ENCODE measurements at places on chromosomes 2 and 18. TPM values are rescaled to one million over a fixed set of nuclear protein-coding genes. Genes with fewer than 3 reads are reported as not detected.
A peak's percentile ranks its signal among the peaks of the same experiment; 100 is the strongest.

The CYP27C1 gene
- 5.1 TPM for polyA plus RNA-seq

- DNase-seq: peak; percentile 81
Observed at GRCh38 chr18:43777636-43778304, 500.5 kb upstream of the SYT4 start.

GRCh38 chr2:120389036-120389391 is 43.1 kb downstream of the INHBB start:
- no peak for DNase-seq

DNA sequence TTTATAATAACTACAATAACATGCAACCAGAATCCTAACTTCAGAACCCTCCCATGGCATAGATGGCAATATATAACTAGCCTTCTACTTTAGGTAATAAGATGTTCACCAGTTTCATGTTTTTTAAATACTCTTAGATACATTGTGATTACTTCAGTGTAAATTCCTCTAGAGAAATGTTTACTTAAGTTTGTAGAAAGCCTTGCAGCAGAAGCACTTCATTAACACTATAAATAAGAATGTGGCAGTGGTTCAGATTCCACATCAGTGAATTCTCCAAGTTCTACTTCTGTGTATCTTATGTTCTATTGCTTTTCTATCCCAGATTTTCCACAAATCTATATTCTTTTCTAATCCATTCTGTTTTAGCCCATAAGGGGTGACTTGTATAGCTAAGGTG is 1.2 kb upstream of the RAD51AP2 start:
- DNase-seq: no peak

GRCh38 chr2:238574490-238575271 is 148.0 kb downstream of the ASB1 start:
- no peak for DNase-seq

DNA sequence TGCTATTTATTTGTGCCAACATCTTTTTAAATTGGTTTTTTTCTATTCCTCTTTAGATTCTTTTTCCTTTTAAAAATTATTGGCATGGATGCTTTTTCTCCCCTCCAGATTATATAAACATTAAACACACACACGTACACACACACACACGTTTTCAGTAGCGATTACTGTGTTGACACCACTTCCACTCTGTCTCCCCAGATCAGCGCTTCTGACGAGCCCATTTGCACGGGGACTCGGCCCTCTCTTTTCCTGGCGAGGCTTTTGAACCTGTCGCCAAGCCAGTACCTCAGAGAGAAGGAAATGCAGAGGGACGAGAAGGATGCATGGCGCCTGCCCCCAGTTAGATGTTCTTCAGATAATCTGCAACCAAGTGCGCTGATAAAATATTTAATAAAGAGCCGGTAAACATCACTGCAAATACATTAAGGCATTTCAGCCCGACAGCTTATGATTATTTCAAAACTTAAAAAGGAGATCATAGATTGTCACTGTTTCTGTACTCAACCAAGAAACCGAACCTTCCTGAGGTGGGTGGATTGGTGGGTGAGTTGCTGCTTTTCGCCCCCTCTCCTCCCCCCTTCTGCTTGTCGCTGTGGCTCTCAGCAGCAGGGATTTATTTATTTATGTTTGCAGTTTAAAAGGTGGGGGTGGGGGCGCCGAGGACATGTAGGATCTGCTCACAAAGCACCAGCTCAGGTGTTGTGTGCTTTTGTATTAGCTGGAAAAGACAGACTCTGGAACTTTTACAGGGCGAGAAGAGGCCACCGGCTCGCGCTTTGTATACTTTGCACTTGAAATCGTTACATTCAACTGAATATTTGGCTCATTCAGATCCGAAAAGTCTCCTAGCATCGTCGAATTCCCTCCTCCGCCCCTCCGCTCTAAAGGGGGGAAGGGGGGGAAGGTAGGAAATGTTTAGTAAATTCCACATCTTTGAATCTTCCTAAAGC is 787 bp upstream of the TBR1 start:
- DNase-seq: no peak

DNA sequence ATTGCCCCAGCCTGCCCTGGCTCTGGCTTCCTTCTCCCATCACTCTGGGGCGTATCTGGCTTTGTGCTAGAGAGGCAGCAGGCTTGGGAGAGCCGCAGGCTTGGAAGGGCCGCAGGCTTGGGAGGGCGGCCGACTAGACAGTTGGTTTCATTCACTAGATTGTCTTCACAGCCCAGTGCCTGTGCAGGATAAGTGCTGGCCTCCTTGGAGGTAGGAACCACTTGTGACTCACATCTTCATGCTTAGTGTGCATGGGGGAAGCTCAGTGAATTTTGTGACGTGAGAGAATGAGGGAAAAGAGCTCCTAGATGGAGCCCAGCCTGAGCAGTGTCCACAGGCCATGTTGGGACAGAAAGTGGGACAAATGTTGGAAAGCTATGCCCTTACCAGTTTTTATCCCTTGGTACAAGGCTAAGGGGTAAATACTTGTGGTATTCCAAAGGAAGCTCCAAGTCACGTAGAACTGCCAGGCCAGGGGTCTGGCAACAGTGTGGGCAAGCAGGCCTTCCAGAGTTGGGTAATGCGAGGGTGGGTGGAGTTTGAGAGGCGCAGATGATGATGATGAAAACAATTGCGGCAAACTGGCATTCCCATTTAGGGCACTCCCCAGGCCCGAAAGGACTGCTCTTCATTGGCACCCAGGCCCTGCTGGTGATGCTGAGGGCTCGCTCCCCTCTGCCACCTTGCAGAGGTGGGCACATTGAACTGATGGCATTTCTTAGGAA is 100.1 kb downstream of the DDX1 start:
- DNase-seq: no peak
